Iris pigment epithelial cell (primary cell): ENCODE measurements at places on chromosomes 1 and 21.

DNA sequence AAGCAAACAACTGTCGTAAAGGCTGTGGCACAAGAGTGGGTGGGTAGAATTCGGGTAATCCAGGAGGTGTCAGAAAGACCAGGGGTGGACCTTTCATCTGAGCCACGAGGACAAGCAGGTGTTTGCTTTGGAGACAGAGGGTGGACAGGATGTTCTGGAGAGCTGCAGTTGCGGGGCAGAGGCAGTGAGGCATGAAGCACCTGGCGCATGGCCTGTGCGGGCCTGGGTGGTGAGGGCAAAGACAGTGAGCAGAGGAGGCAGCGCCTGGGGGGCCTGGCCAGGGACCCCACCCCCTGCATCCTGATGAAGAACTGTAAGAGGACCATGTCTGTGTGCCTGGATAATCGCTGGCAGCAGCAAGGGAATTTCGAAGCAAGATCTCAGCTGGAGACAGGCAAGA, 24.9 kb downstream of the KIF26B start:
- no peak for DNase-seq

- DNase-seq = no peak
These were observed 284.5 kb downstream of the PTPRU start for GRCh38 chr1:29520571-29521437.

DNA sequence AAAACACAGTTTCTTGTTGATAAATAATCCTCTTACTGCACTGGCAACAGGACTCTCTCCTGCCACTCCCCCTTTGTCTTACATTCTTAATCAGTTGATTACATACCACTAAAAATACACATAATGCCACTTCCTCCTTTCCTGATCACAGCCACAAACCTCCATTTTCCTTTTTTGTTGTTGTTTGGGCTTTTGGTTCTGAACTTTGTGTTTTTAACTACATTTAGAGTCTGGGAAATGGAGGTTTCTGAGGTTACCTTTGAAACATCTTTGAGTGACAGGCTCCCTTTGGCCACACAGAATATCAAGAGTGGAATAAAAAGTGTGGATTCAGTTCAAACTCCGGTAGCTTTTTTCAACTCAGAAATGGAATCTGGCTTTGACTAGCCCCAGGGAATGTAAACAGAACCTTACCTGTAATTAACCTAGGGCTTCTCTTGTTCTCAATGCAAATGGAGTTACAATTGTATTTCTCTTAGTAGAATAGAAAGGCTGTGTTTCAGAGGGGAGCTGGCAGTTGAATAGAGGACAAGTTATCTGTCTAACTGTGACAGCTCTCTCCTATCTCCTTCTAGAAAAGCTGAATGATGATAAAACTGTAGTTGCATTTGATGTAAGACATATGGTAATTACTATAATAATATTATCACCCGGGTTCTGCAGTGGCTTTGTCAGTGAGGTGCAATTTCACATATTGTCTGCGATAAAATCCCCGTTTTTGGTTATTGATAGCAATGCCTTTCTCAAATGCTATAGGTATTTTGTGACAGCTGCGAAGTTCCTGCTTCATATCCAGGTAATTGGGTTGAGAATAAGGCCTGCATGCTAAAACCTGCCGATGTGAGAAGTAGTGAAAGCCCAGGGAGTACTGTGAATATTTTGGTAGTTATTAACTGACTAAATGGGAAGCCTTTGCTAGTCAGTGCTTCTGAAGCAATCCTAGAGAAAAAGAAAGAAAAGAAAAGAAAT, 66.9 kb downstream of the ST6GALNAC5 start:
- peak; percentile 6 for DNase-seq

DNA sequence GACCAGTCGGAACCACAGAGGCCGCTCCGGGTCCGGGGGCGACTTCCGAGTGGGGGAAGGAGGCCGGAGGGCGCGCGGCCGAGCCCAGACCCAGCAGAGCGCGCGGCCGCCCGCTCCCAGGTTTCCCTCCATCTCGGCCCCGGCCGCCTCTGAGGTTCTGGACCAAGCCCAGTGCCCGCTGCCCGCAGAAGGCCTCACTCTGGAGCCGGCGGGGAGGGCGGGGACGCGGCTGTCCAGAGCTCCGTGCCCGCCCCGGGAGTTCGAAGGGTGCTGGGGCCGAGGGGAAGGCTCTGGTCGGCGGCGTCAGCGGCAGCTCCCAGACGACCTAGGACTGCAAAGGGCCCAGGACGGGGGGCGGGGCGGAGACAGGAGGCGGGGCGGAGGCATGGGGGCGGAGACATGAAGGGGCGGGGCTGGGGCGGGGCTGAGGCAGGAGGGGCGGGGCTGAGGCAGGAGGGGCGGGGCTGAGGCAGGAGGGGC, 48.0 kb upstream of the SLC19A1 start:
- peak; percentile 71 for DNase-seq

DNA sequence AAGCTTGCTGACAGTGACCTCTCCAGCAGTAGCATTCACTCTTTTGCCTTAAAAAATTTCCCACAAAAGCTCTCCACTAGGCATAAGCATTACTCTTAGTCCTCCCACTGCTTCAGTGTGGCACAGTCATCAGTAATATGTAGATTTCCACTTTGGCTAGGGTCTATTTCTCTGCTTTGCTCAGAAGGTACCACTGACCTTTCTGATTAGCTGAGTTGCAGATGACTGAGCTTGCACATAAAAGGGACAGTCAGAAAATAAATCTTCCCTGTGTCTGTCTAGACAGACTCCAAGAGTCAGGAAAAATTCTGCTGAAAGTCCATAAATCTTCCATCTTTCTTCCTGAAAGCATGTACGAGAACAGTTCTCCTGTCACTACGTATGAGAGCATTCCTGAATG, 56.6 kb upstream of the APP start:
- no peak for DNase-seq

- DNase-seq = no peak
These were observed 13.7 kb downstream of the NMNAT2 start for GRCh38 chr1:183404476-183404875.

DNA sequence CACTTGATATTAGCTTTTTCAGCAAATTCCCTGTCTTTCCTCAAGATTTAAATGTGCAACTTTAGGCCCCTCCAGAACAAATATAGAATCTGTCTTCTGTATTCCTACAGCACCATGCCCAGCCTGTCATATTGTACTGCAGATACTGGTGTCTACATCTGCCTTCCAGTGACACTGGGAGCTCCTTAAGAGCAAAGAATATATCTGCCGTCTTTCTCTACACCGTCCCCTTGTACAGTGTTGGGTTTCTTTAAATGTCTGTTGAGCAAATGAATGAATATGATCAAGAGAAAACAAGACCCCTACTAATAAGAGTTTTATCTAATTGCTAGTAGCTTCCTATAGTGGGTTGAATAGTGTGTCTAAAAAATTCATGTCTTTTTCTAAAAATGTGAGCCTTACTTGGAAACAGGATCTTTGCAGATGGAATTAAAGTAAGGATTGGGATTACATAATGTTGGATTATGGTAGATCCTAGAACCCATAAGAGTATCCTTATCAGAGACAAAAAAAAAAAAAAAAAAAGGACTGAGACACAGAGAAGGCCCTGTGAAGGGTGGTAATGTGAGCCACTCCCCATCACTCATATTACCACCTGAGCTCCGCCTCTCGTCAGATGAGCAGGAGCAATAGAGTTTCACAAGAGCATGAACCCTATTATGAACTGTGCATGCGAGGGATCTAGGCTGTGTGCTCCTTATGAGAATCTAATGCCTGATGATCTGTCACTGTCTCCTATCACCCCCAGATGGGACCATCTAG, 128.6 kb downstream of the FAF1 start:
- no peak for DNase-seq

GRCh38 chr1:26697978-26698849, 2.4 kb downstream of the ARID1A start:
- peak; percentile 99 for DNase-seq

DNA sequence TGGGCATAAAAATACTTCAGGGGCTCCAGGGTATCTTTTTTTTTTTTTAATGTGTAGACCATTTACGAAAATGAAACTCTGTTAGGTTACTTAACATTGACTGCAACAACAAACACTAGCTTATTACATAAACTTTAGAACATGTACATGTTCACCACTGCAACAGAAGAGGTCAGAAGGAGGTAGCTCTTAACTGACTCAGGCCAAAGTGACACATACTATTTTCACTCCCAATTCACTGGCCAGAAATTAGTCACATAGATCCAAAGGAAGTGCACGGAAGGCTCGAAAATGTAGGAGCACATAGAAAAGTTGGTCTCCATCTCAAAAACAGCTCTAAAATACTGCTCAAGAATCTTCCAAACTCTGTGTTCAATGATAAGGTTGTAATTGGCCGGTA, 107.2 kb downstream of the AKT3 start:
- DNase-seq = peak; percentile 94

- DNase-seq = no peak
These were observed 29.7 kb upstream of the GRIK3 start for GRCh38 chr1:37064039-37064438.

DNA sequence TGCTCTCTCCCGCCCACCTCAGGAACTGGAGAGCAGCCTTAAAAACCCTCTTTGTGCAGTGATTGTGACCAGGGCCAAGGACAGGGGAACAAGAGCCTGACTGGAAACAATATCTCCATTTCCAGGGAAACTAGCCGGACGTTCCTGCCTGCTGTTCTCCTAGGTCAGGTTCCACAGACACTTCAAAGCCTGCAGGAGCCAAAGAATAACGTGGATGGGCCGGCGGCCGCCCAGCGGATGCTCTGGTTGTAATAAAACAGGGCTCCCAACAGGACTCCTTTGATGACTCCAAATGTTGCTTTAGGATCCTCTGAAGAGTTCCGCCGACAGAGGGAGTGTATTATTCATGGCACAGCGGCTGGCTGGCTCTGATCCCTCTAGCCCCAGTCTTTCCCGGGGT, 162.2 kb downstream of the PLXNA2 start:
- DNase-seq = no peak

DNA sequence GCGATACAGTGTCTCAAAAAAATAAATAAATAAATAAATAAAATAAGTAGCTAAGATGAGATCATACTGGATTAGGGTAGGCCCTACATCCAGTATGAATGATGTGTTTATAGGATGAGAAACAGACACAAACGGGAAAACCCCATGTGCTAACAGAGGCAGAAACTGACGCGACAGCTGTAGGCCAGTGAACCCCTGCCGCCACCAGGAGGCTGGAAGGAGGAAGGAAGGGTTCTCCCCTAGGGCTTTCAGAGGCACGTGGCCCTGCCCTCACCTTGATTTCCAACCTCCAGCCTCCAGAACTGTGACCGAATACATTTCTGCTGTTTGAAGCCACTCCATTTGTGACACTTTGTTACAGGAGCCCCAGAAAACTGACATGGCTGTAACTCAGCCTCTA, 38.5 kb downstream of the CHD5 start:
- peak; percentile 23 for DNase-seq
